ENCODE measurements at places on chromosomes 7 and 10. TPM values are rescaled to one million over a fixed set of nuclear protein-coding genes. Genes with fewer than 3 reads are reported as not detected.

DNA sequence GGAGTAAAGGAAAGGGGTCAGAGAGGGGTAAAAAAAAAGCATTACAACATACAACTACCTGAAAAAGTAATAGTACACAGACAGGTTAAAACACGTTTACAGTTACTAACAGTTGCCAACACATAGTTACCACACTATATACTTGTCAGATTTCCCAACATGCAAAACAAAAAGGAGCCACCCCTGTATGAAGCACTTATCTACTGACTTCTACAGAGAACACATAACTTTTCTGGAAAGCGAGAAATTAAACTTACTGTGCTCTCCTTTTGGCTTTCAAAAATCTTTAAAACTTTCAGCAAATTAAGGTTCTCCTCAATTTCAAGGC, 2.1 kb downstream of the ABI1 start:
- no peak for DNase-seq

OR2F1 gene
- total RNA-seq: not detected

DNA sequence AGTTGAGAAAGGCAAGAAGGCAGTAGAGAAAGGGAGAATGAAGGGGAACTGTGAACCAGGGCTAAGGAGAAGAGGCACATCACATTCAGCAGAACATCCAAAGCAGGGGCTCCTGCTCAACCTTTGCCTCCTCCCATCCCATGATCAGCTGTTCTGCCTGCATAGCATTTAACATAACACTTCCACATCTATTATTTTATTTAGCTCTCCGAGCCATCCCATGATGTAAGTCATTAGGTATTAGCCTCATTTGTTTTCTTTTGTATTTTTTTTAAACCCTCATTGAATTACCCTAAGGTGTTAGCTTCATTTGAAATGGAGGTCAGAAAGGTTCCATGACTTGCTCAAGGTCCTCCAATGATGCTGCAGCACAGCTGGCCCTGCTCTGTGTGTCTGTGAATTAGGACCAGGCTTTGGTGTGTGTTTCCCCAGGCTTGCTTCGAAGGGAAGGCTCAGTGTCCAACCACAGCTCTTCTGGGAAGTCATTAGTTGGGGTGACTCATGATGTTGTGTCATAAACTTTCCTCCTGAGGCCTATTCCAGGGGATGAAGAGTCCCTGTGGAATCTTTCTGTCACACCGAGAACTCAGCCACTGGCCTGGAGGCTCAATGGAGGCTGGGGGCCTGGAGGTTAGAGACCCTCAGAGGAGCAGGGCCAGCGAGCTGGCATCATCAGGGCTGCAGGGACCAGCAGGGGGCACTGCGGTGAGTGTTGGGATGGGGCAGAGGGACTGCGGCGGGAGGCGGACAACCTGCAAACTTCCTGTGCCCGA, 16.5 kb downstream of the NPFFR1 start:
- peak; percentile 94 for DNase-seq

CCDC172 gene
- total RNA-seq: not detected

GRCh38 chr7:73891178-73891885, 30.4 kb downstream of the TMEM270 start:
- DNase-seq: no peak

MSMB gene
- total RNA-seq: not detected

GRCh38 chr7:36115448-36116321, 37.4 kb upstream of the EEPD1 start:
- peak; percentile 97 for DNase-seq
